ENCODE measurements at places on chromosomes 3 and 15. TPM values are rescaled to one million over a fixed set of nuclear protein-coding genes. Genes with fewer than 3 reads are reported as not detected.

Gene GNAI2
- 39.4 TPM for polyA plus RNA-seq

Gene KCNMB3
- 0.85 TPM for polyA plus RNA-seq

Gene PLSCR5
- polyA plus RNA-seq, result not detected

Gene KIF15
- polyA plus RNA-seq, result 1.2 TPM

Gene ZNF501
- polyA plus RNA-seq, result 1.6 TPM

Gene TRIM59
- 0.07 TPM for polyA plus RNA-seq

Gene CLEC3B
- polyA plus RNA-seq, result 24.6 TPM

Gene TRIM71
- 0.01 TPM for polyA plus RNA-seq

Gene GPR160
- 0.52 TPM for polyA plus RNA-seq

Gene CACNA2D2
- polyA plus RNA-seq, result 0.77 TPM

Gene ITIH1
- not detected for polyA plus RNA-seq

Gene IL5RA
- polyA plus RNA-seq, result 0.08 TPM

Gene UBE2Q2
- 15.9 TPM for polyA plus RNA-seq

Gene CCDC51
- polyA plus RNA-seq, result 19.6 TPM

Gene DAPK2
- polyA plus RNA-seq, result 3.7 TPM

Gene TMED3
- polyA plus RNA-seq, result 4.8 TPM

Gene MUSTN1
- 91.1 TPM for polyA plus RNA-seq

Gene CHAC1
- polyA plus RNA-seq, result 129 TPM

Gene C3orf62
- polyA plus RNA-seq, result 1.5 TPM

Gene OXTR
- polyA plus RNA-seq, result 0.38 TPM

Gene CHRM5
- under 0.01 TPM for polyA plus RNA-seq

Gene FGF12
- 0.87 TPM for polyA plus RNA-seq

Gene KNG1
- not detected for polyA plus RNA-seq

Gene ATP8B4
- 0.29 TPM for polyA plus RNA-seq

Gene GLDN
- polyA plus RNA-seq, result 1.3 TPM

Gene SLC2A2
- 0.05 TPM for polyA plus RNA-seq

Gene CASR
- not detected for polyA plus RNA-seq

Gene ALG1L2
- not detected for polyA plus RNA-seq

Gene MST1
- polyA plus RNA-seq, result 4.5 TPM

Gene TM6SF1
- polyA plus RNA-seq, result 13.8 TPM

Gene SOX14
- polyA plus RNA-seq, result not detected

Gene PRTG
- 0.25 TPM for polyA plus RNA-seq

Gene CPA3
- polyA plus RNA-seq, result 0.68 TPM

Gene GPR87
- not detected for polyA plus RNA-seq

Gene PIERCE2
- polyA plus RNA-seq, result 8.7 TPM

Gene SEC22A
- 5.2 TPM for polyA plus RNA-seq

Gene CFAP20DC
- polyA plus RNA-seq, result 0.03 TPM

Gene GHSR
- not detected for polyA plus RNA-seq

Gene VGLL3
- polyA plus RNA-seq, result 1.6 TPM

Gene SYNPR
- polyA plus RNA-seq, result not detected

Gene EAF2
- polyA plus RNA-seq, result 3.2 TPM

Gene USP13
- polyA plus RNA-seq, result 16.1 TPM

Gene LARP6
- 2.9 TPM for polyA plus RNA-seq

Gene LIPC
- polyA plus RNA-seq, result not detected

Gene GOLGA6D
- polyA plus RNA-seq, result 0.10 TPM

Gene FOXP1
- 9.5 TPM for polyA plus RNA-seq

Gene NR2E3
- not detected for polyA plus RNA-seq

Gene ATP13A5
- polyA plus RNA-seq, result not detected

Gene C3orf80
- polyA plus RNA-seq, result 0.04 TPM

Gene KLHL40
- polyA plus RNA-seq, result 392 TPM

Gene VEPH1
- polyA plus RNA-seq, result 0.14 TPM

Gene CLRN1
- not detected for polyA plus RNA-seq

Gene LRRFIP2
- polyA plus RNA-seq, result 75.1 TPM

Gene RETNLB
- polyA plus RNA-seq, result not detected

Gene GOLGA6B
- polyA plus RNA-seq, result 0.04 TPM

Data from psoas muscle (tissue), 8 donors.